ENCODE measurements at places on chromosomes 5 and 9.

DNA sequence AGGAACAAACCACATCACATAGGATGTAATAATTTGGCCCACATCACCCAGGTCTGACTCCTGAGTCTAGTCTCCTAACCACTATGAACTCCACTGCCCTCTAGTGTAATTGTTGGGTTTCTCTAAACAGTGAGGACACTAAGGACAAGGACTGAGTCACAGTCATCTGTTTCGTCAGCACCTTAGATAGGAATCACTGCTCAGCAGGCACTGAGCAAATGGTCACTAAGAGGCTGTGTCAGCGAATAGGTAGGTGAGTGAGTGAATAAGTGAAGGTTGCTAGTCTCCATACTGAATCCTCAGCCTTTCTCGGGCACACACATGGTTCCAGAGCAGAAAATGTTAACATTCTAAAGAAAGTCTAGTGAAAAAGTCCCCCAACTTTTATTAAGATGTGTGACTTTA is 278.6 kb downstream of the SPOCK1 start:
- DNase-seq, result no peak

DNA sequence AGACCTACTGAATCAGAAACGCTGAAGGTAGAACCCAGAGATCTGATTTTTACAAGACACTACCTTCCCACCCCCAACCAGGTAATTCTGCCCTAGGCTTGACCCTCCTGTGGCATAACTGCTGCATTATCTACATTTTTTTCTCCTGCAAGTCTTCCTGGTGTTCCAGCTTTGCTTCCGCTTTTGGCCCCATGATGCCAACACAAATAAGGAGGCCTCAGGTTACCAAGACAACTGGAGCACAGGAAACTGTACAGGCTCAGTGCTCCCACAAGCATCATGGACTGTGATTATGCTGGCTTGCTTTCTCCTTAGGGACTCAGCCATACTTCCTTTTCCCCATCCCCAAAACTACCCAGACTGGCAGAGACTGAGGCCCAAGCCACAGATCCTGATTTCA is 6.6 kb upstream of the MSMP start:
- no peak for DNase-seq

GRCh38 chr5:97576956-97577355 is 393.9 kb upstream of the RIOK2 start:
- no peak for DNase-seq

DNA sequence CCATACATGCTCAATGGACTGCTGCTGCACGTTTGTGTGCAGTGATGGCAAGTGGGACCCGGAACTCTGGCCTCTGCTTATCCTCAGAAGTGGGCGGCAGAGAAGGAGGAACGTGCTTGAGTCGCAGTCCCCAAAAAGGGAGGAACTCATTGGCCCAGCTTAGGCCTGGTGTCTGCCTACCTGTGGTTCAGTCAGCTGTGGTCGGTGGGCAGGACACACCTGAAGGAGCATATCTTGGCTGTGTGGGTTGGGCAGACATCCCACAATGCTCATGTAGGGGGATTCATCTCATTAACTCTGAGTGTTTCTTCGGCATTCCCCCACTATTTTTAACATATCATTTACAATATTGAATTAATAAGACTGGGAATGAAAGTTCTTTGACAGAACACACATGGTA is 122.9 kb upstream of the IL12B start:
- DNase-seq, result no peak

GRCh38 chr5:92527311-92528078 is 1053.5 kb downstream of the NR2F1-AS1 start:
- no peak for DNase-seq

DNA sequence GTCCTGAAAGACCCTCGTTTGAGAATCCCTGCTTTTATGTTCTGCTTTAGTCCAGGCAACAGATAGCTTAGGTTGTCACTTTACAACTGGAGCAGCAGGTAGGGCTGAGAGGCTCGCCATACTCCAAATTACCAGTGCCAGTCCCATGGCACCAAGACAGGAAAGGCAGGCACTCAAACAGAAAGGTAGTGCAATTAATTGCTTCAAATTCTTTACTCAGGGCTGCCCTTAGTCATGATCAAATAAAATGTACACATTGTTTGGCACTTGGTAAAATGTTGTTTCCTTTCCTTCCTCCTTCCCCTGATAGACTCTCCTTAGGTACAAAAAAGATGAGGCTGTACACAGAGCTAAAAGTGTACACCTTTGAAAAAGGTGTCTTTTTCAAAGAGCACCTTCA is 115.8 kb upstream of the CCDC152 start:
- DNase-seq, result no peak

- DNase-seq, result no peak
These were observed 98.6 kb downstream of the OSTF1 start for GRCh38 chr9:75186767-75187380.

DNA sequence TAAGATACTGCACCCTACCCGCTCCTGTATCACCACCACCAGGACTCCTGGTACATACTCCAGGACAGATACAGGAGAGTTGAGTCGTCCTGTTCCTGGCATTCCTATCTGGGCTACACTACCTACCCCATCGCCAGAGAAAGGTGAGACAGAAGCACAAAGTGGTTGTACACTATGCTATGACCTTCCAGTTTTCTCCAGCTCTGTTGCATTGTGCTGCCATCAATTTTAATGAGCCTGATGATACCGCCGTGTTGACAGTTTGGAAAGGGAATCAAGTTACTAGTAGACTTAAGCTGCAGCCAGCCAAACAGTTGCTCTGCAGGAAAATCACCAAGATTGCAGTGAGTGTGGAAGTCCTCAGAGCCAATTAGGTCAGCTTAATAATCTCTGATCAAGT is 35.2 kb downstream of the ANP32B start:
- no peak for DNase-seq

GRCh38 chr5:6590581-6590980 is 42.3 kb downstream of the NSUN2 start:
- DNase-seq, result no peak

DNA sequence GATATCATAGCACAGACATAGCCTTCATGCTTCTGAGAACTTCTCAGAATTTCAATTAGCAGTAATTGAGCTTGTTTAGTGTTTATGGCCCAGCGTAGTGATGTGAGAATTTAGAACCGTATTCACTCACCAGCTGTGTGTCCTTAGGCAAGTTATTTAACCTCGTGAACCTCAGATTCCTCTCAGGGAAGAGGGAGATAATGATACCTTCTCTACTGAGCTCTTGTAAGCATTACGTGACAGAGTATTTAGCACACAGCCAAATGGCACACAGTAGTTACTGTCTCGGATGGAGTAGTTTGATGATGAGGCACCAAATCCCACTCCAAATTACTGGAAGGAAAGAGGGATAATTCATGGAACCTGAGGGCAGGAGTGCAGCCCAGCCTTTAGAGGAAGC is 429.3 kb downstream of the CCDC171 start:
- DNase-seq, result no peak

GRCh38 chr9:37353791-37354190 is 68.7 kb upstream of the GRHPR start:
- DNase-seq, result no peak
